ENCODE measurements at places on chromosomes 1 and 21.

GRCh38 chr1:119366424-119366823 lies 2.2 kb upstream of the HAO2 start:
- no peak for DNase-seq

DNA sequence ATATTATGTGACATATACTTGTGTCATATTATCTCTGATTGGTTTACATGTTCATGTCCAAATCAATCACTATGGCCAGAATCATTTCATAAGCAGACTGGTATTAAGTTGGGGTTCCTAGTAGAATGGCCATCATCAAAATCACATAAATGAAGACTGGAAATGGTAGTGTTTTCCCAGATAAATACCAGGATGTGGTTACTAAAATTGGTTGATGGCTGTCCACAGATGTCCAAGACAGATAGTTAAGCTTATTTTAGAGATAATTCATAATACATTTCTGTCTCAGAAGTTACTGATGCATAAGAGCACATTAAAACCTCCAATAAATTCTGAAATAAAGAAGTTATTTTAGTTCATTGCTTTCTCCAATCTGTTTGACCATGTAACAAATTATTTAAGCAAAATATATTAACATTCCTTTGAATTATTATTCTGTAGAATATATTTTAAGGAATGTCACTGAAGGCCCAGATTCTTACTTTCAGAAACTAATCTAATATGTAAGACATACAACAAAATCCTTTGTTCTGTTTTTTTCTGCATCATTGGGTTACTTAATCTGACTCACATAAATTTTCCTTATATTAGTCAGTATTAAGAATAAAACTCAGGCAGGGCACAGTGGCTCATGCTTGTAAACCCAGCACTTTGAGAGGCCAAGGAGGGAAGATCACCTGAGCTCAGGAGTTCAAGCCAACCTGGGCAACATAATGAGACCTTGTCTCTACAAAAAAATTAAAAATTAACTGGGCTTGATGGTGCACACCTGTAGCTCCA lies 483.9 kb downstream of the PTPRC start:
- DNase-seq: no peak

DNA sequence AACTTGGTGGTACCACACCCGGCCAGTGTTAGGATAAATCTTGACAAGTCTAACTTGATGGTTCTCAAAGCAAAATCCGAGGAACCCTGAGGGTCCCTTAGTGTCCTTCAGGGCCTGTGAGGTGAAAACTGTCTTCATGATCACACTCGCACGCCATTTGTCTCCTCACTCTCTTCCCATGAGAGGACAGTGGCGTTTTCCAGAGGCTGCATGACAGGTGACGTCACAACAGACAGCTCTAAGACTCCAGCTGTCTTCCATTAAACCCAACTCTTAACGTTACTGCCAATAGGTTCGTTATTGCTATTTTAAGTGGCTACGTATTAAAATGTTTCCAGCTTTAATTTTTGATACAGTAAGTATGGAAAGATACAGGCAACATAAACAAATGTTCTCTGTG lies 13.8 kb downstream of the CFAP74 start:
- no peak for DNase-seq

GRCh38 chr1:10728595-10729410 lies 67.6 kb downstream of the CASZ1 start:
- no peak for DNase-seq

- no peak for DNase-seq
Measured at GRCh38 chr1:226223786-226224244, 351 bp downstream of the MIXL1 start.
